T-helper 9 cell (primary cell): ENCODE measurements at places on chromosomes 1 and 21.
A peak's percentile ranks its signal among the peaks of the same experiment; 100 is the strongest.

DNA sequence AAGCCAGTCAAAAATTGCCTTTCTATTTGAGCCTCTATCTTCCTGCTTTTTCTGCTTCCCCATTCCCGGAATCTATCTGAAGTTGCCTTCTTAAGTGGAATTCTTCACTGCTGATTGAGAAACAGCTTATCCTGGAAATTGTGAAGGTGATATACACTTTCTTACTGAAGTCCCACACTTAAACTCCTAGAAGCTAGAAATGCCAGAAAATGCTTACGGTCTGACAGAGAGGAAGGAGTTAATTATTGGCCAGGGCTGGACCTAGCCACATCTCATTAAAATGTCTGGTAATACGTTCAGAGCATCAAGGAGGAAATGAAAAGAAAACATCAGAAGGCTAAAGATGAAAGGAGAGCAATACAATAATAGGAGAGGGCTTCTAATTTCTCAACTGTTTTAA, 292.5 kb upstream of the SNX7 start:
- no peak for DNase-seq

- no peak for DNase-seq
These were observed 6.5 kb upstream of the RPTN start for GRCh38 chr1:152165286-152166077.

- DNase-seq: no peak
These were observed 19.1 kb downstream of the ASPM start for GRCh38 chr1:197127246-197127912.

- DNase-seq: no peak
These were observed 11.7 kb upstream of the PLPPR4 start for GRCh38 chr1:99252630-99253029.

DNA sequence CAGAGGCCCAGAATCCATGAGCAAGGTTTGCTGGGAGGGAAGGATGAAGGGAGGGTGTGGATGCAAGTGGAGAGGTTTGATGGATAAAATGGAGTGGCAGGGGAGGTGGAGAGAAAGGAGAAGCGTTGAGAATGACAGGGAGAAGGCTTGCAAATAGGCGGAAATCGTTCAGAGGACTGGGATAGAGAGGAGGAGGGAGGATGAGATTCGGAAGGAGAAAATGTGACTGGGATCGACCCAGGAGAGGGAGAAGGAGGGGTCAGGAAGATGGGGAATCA, 376 bp downstream of the AVPR1B start:
- no peak for DNase-seq

GRCh38 chr1:40095806-40096205, 1.2 kb downstream of the PPT1 start:
- DNase-seq: no peak

DNA sequence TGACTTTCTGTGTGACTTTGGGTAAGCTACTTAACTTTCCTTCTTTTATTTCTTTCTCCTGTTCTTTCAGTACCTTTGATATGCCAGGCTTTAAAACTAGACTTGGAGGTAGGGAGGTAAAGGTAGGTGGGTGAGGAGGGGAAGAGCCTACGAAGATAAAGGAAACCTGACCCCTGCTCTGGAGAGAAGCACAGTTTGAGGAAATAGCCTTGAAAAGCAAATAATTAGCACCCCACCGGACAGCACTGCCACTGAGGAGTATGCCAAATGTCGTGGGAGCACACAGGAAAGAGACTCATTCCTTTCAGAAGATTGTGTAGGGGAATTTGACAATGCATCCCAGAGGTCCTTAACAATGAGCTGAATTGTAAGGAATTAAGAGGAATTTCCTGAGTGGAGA, 65.2 kb upstream of the SPAG17 start:
- no peak for DNase-seq

DNA sequence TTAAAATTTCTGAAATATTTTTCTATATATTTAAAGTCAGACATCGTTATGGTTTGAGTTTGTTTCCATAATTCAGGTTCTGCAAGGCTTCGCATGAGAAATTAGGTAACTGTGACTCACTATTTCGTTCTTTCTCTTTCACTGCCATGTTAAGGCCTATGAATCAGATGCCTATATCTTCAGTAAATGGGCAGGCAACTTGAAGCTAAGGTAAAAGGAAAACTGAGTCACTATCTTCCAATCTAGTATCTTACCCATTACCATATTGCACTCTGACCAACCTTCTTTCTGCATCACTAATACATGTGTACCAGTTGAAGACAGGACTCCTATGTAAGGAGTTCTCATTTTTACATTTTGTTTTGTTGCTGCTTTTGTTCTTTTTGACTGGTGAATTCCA, 37.8 kb downstream of the PYHIN1 start:
- DNase-seq: no peak

DNA sequence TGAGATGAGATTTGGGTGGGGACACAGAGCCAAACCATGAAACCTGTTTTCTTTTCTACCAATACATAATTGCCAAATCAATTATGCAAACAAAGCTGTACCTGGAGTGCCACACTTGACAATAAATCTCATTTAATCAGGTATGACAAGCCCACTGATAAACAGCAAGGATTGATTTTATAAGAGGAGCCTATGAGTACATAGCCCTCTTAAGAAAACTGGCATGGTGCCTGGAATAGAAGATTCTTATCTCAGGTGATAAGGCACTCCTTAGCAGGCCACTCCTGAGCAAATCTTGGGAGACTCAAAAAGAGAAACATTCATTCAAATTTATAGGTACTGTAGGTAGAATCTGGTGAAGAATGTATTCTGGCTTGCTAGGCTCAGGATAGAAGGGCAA, 28.6 kb upstream of the PDE4B start:
- no peak for DNase-seq

- no peak for DNase-seq
These were observed 115.6 kb downstream of the TNFSF18 start for GRCh38 chr1:172935062-172935592.

DNA sequence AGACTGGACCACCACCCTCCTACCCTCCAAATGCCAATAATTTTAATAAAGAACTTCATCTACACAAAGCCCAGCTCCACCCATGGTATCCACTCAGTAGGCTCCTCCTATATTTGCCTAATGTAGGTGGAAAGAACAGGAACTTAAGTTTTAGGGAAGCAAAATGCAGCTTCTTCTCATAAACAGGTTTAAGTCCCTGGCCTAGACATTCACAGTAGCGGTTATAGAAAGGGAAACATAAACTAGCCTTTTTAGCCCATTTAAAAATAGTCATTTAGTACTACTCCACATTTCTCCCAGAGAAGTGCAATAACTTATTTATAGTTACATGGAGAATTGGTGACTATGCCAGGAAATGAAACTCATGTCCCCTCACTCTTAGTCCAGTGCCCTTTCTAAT, 56.6 kb upstream of the CPLANE2 start:
- no peak for DNase-seq

- no peak for DNase-seq
These were observed 8.5 kb downstream of the SERINC2 start for GRCh38 chr1:31421371-31422040.

DNA sequence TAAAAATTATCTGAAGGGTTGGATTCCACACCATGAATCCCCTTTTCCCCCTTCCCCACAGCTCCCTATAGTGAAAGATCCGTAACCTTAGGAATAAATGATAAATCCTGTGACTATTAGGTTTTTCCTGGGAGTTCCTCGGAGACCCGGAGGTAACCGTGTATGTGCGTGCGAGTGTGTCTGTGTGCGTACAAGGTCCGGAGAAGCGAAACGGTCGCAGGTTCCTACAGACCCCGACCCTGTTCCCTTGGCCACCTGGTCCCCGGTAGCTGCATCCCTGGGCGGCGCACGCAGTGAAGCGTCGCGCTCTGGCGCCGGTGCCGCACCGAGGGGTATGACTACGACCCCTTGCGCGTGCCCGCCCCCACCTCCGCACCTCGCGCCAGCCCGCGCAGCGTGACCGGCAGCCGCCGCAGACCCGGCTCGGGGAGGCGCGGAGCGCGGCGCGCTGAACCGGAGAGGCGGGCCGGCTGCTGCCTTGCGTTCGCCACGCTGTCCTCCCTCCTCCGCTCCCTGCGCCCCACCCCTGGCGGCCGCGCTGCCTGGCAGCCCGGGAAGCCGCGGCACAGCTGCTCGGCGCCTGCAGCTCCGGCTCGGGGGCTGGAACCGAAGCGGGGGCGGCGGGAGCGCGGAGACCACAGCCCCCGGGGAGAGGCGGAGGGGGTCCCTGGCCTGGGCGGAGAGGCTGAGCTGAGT, at the start of gene AK5:
Gene AK5, plus strand, starts transcription at position 529 of the 696 bp plus-strand sequence. CDS start 295 bp downstream, outside the sequence.
- peak; percentile 23 for DNase-seq

DNA sequence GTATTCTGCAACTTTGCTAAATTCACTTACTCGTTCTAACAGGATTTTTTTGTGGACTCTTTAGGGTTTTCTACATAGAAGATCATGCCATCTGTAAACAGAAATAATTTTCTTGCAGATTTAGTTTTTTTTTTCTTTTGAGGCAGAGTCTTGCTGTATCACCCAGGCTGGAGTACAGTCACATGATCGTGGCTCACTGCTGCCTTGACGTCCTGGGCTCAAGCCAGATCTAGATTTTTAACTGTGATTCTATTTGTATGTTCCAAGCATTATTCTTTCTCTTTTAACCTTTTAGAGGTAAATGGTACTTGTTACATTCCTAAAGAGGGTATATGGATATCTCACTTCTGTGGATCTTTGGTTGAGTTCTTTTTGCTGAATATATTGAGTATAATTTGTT, 18.6 kb downstream of the FABP3 start:
- no peak for DNase-seq
